NCI-H1105 (cell line): ENCODE measurements at places on chromosomes 1 and 21.

GRCh38 chr1:91885213-91885715, 687 bp downstream of the TGFBR3 start:
- no peak for DNase-seq

DNA sequence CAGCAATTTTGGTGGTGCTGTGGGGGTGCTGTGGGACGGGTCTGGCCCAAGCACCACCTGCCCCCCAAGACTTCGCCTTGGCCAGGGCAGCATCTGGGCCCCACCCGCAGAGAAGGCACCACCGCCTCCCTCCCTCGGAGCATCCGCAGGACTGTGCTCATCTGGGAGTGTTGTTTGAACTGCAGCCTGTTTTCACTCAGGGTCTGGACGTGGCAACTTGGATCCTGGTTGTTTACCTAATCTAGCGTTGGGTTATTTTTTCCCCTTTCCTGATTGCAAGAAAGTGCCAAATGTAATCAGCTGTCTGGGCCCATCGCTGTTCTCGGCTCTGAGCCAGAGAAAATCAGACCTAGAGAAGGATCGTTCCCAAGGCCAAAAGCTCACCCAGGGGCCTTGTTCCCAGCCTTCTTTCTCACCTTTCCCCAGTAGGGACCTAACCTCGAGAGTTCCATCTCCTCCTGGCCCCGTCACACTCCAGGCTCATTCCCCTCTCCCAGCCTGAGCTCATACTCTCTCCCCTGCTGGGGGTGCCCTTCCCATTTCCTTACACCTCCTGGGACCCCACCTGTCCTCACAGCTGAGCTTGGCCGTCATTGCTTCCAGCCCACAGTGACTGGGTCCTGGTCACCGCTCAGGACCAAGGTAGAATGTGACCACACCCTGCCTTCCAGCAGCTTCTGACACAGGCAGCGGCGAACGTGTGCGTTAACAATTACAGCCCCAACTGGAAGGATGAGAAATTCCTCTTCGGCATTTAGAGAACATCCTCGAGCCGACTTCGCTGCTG, 72.0 kb upstream of the FAM20B start:
- DNase-seq: no peak

DNA sequence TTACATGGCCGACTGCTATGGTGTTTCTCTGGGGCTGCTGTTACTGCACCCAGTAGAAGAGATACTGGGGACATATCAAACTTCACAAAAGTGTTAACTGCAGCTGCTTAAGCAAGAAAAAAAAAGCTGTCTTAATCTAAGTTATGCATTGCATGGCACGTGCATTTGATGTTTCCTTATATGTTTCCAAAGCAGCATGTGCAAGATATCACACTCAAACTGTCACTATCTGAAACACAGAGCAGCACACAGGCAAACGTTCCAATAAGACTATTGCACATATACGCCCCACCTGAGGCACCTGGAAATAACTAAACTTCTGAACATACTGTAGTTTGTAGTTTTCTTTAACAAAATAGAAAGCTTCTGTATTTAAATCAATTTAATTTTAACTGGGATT, 671.4 kb upstream of the ADGRL2 start:
- no peak for DNase-seq

DNA sequence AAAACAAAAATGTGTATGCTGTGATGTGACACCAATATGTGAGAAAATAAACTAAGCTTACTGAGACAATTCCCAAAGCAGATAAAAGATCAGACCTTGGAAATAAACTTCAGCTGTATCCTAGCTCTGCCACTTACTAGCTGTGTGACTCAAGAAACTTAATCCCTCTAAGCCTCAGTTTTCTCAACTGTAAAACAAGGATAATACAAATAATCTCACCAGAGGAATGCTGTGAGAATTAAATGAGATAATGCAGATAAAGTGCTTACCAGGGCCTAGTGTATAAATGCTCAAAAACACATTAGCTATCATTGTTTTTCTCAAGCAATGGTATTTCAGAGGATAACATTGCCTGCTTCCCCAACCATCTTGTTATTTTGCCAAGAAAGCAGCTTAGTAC, 2.1 kb downstream of the HEATR1 start:
- DNase-seq: no peak

- no peak for DNase-seq
Observed at GRCh38 chr1:32681509-32681908, 21.1 kb downstream of the SYNC start.

- no peak for DNase-seq
Observed at GRCh38 chr21:31366825-31367224, 22.8 kb upstream of the TIAM1 start.

DNA sequence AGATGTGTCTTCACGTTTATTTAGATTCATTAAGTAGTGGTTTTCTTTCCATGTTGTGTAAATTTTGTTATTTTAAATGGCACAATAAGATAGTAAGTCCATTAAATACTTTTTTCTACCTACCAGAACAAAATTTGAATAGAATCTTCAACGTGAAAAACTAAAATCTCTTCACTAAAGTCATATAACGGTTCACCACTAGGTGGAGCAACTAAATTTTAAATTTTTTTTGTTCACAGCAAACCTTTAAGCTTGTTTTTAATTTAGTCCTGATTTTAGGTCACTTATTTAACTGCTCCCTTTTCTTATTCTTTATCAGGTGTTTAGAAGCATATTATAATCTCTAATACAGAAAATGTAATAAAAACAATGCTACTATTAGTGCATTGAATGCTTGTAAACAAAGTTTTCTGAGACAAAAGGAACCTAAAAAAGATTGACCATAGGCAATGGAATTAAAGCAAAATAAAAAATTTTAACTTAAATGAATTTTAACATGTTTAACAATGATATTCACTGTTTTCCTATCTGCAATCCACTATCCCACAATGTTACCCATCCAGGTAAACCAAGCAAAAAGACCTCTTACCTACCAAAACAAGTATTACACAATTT, 28.3 kb upstream of the PKN2 start:
- peak; percentile 13 for DNase-seq

DNA sequence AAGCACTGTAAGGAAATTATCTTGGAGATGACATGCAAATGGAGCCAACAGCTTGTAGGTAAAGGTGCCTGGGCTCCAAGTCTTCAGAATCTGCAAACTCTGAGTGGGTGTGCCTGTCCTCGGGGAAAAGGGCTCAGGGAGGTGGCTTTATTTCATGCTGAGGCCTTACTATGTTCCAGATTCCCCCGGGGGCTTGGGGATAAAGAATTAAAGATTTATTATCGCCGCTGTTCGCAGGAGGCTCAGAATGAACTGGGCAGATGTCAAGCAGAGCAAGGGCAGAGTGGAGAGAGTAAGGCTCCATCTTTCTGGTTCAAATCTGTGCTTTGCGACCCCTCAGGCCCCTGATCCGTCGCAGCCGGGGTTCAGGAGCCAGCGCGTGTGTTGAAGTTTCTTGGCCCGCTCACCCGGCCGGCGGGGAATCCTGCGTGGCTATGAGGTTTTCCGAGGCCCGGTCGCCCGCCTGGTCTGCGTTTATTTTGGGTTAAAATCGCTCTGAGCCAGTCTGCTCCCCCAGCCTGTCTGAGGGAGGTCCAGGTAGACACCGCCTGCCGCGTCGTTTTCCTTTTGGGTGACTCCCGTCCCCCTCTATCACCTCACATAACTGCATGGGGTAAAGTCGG, 19.5 kb downstream of the RHOU start:
- DNase-seq: no peak
